ENCODE measurements at places on chromosomes 5 and 9.

DNA sequence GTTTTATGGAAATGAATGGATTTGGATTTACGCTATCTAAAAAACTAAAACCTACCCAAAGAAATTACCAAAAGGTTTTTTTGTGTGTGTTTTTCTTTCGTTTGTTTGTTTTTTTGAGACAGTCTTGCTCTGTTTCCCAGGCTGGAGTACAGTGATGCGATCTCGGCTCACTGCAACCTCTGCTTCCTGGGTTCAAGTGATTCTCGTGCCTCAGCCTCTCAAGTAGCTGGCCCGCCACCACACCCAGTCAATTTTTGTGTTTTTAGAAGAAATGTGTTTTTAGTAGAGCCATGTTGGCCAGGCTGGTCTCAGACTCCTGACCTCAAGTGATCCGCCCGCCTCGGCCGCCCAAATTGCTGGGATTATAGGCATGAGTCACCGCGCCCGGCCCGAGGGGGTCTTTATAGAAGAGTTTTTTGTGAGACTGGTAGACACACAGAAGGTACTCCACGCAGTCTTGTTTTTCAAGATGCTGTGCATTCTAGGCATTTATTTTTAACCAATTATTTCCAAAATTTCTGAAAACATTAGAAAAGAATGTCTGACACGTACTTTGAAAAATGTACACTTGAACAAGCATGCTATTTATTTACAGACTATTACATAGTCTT, 75.7 kb downstream of the NR6A1 start:
- no peak for DNase-seq

GRCh38 chr5:172688349-172689217, 47.5 kb downstream of the NEURL1B start:
- DNase-seq = no peak

GRCh38 chr5:103232393-103232999, 26.1 kb upstream of the MACIR start:
- DNase-seq = peak; percentile 36

DNA sequence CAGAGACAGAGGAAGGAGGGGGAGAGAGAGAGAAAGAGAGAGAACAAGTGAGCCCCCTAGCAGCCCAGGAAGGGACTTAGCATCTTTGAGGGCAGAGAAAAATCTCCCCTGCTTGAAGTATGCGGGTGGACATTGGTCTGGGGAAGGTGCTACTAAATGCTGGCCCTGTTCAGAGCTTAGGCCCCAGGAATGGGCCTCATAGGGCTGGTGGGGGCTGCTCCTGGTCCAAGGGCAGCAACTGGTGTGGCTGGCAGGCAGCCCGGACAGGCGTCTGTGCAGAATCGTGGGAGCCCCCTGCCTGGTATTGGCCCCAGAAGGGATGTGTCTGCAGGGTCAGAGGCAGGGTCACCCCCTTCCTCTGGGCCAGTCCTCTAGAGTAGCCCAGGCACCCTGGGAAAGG, 47.8 kb upstream of the SUSD3 start:
- DNase-seq = peak; percentile 3

DNA sequence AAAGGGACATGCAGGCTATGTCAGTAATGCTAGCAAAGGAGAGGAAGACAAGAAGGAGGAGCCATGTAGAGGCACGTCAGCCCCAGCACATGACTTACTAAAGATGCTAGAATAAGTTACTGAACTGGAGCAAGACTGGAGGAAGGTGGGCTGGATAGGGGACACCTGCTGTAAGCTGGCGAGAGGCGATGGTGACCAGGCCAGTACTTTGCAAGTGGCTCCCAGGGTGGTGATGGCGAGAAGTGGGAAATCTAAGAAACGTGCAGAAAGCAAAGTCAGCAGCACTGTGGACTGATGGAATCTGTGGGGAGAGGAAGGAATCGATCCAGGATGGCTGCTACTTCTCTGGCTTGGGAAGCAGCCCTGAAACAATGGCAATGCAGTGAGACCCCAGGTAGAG, 617.1 kb upstream of the ADAMTS16 start:
- no peak for DNase-seq

DNA sequence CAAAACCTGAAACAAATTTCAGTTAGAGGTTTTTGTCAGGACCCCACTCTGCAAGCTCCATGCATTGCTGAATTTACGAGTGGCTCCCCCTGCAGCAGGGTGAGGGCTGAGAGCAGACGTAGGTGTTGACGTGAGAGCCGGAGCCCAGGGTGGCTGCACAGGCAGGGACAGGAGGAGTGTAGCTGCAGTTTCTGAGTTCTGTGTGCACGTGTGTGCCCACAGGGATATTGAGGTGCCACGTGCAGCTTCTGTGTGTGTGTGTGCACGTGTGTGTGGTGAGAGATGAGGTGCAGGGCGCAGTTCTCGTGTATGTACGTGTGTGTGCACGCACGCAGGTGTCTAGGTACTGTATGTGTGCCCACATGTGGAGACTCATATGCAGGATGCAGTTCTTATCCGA, 14.6 kb downstream of the PLEKHG4B start:
- DNase-seq = no peak

- DNase-seq = no peak
Measured at GRCh38 chr5:32273821-32274220, 38.9 kb downstream of the MTMR12 start.

- DNase-seq = no peak
Measured at GRCh38 chr9:94443032-94443722, 111.7 kb upstream of the PCAT7 start.

GRCh38 chr5:75168026-75168735, 68.5 kb downstream of the ANKRD31 start:
- no peak for DNase-seq

- no peak for DNase-seq
Measured at GRCh38 chr9:38181866-38182265, 112.8 kb upstream of the SHB start.

GRCh38 chr9:7963026-7963425, 163.4 kb upstream of the DMAC1 start:
- DNase-seq = no peak

GRCh38 chr5:87872986-87873385, 395.7 kb downstream of the TMEM161B start:
- no peak for DNase-seq

DNA sequence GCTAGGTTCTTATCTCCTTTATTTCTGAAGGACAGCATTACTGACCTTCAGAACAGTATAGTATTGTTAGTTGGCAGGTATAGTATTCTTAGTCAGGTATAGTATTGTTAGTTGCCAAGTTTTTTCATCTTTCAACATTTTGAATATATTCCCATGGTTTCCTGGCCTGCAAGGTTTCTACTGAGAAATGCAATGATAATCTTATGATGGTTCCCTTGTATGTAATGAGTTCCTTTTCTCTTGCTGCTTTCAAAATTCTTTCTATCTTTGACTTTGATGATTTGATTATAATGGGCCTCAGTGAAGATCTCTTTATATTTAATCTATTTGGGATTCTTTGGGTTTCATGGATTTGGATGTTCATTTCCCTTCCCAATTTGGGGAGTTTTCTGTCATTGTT, 12.4 kb upstream of the HSDL2 start:
- DNase-seq = no peak

DNA sequence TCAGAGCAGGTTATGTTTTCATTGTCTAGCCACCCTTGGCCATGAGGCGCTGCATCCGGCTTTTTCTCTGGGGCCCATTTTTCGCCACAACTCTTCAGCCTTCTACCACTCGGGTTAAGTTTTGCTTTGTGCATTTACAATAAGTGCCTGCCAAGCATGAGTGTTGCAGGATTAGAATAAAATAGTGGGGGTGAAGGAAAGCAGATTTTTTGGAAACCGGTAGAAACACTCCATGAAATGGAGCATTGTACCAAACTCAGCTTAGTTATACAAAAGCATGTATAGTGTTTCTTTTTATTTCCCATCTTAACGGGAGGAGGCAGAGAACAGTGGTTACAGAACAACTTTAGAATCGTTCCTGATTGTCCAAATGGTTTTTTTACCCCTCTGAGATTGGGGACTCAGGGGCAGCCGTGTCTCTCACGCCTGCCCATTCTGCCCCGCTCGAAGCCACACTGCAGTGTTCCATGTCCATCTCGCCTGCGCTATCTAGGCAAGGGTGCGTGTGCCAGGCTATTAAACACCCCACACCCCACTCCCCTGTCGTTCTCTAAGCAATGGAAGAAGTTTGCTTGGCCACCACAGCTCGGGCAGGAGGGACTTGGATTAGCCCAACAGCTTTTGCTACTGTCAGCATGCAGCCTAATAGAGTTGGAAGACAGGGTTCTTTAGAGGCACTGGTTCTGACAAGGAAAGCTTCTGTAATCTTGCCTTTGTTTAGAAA, 268.8 kb upstream of the WWC1 start:
- no peak for DNase-seq

- DNase-seq = no peak
Measured at GRCh38 chr9:35967042-35967441, 9.1 kb upstream of the OR2S2 start.

DNA sequence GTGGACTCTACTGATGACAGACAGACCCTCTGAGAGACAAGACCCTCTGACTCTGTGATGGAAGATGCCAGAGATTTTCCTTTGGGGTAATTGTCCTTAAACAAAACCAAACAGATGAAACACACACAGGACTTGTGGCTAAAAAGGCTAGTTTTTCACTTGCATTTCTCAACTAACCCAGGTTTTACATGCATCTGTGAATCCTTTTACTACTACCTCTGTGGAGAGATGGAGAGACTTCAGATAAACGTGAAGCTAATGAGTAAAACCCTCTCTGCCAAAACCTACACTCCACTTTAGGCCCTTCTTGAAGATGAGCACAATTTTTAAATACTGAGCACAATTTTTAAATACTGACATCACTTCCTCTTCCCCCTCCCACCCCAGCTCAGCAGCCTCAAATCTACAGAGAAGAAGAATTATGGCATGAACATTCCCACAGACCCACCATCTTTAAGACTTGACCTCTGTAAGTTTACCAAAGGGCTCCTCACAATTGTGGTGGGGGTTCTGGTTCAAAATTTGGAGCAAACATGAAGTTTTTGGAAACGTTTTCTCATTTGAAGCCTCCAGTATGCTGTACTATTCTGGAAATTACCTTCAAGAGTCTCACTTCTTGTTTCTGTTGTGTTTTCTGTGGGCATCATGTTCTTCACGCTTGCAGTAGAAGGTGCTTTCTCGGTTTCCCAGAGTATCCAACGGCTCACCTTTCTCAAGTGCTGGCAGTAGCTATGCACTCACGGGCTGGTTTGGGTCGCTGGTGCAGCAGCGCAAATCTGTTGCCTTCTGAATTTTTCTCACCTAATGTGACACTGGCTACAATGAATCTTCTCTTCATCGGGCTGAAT, 42.7 kb downstream of the ACER2 start:
- DNase-seq = no peak

GRCh38 chr9:127569886-127570401, 42.1 kb upstream of the STXBP1 start:
- no peak for DNase-seq

- no peak for DNase-seq
Measured at GRCh38 chr9:126299706-126300276, 26.8 kb upstream of the MVB12B start.

GRCh38 chr9:81687521-81688261, 1.7 kb downstream of the TLE1 start:
- no peak for DNase-seq

DNA sequence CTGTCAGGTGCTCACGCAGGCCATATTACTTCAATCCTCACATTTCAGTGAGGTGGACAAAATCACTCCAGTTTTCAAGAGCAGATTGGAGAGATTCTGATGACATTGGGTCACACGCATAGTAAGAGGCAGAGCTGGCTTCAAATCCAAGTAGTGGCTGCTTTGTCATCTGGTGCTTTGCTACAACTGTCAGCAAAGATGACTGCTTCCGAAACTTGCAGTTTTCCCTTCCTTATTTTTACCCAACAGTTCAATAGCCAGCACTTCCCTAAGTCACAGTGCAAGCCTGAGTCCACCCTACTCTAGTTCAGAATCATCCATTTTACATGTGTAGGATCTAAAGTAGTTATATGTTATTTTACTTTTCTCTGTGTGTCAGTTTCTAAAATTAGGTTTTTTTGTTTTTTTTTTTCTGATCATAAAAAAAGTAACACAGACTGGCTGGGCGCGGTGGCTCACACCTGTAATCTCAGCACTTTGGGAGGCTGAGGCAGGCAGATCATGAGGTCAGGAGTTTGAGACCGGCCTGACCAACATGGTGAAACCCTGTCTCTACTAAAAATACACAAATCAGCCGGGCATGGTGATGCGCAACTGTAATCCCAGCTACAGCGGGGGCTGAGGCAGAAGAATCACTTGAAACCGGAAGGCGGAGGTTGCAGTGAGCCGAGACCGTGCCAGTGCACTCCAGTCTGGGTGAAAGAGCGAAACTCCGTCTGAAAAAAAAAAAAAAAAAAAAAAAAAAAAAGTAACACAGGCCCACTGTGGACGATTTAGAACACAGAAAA, 49.6 kb downstream of the ANKDD1B start:
- DNase-seq = no peak

- DNase-seq = no peak
Measured at GRCh38 chr9:127130661-127131538, 8.5 kb upstream of the ANGPTL2 start.

GRCh38 chr9:134033516-134034214, 8.4 kb downstream of the BRD3OS start:
- DNase-seq = no peak

DNA sequence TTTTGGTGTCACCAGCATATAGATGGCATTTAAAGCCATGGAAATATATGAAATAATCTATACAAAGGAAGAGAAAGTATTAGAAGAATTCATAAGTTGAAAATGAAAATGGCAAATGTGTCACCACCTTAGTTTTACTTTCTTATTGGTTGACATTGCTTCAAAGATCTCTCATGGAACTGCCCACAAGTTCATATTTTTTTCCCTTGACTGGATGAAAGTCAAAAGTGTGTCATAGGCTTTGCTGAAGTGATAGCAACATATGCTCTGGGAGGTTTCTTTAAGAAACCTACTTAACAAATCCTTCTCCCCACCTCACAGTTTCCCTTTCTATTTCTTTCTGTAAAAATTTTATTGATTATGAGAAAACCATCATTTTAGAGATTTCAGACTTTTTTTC, 127.2 kb downstream of the VPS13A start:
- DNase-seq = no peak

DNA sequence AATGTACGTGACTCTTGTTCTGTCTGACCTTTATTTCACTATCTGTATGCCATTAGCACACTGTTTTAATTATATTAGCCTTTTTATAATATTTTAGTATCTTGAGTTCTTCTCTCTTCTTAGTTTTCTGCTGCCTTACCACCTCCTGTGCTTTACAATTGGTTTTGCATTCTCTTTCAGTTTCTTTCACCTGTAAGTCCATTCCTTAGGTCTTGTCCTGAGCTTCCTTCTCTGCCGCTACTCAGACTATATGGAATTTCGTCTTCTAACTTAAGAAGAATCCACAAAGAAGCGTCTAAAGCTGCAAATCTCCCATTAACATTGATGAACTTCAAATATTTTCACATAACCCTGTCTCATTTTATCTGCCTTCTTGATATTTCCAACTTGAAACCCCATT, 642.9 kb downstream of the MAT2B start:
- DNase-seq = no peak

GRCh38 chr5:93192683-93193082, 388.3 kb downstream of the NR2F1-AS1 start:
- no peak for DNase-seq

DNA sequence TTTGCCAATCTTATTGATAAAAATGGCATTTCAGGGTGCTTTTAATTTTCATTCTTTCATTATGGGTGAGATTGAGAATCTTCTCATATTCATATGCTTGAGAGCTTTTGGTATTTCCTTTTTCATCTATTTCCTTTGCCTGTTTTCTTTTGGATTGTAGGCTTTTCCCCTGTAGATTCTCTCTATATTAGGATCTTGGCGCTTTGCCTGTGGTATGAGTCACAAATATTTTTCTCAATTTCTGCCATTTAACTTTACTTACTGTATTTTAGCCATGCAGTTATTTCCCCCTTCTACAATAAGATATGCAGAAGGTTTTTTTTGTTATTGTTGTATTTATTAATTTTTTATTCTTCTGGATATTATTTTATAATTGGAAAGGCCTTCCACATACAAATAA, 21.5 kb upstream of the KLF9 start:
- no peak for DNase-seq
